Psoas muscle (tissue), 8 donors: ENCODE measurements at places on chromosomes 7 and 10. TPM values are rescaled to one million over a fixed set of nuclear protein-coding genes. Genes with fewer than 3 reads are reported as not detected.

DNA sequence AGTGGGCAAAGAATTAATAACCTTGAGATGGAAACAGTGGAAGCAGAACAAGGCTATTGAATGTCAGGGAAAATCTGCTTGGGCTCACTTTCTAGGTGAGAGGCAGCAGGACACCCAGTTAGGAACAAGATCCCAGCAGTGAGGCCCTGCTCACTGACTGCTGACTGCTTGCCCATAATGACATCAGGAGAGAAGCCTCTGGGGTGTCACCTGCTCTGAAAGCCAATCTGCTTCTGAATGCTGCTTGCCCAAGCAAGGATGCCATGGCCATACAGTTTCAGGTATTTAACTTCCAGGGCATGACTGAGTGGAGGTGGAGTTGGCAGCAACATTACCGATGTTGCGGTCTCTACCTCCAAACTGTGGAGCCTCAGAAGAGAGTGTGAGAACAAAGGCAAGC, 11.7 kb upstream of the WAPL start:
- H3K4me3 ChIP-seq, result no peak overlapping the region
- peak overlapping the region; percentile 76 for H3K27ac ChIP-seq
- peak; percentile 60 for DNase-seq
- H3K4me1 ChIP-seq, result peaks cover 24% of the 10 kb centered on the region
- H3K36me3 ChIP-seq, result no peaks in the 10 kb centered on the region

FAM180A gene
- total RNA-seq, result 1.8 TPM

DNA sequence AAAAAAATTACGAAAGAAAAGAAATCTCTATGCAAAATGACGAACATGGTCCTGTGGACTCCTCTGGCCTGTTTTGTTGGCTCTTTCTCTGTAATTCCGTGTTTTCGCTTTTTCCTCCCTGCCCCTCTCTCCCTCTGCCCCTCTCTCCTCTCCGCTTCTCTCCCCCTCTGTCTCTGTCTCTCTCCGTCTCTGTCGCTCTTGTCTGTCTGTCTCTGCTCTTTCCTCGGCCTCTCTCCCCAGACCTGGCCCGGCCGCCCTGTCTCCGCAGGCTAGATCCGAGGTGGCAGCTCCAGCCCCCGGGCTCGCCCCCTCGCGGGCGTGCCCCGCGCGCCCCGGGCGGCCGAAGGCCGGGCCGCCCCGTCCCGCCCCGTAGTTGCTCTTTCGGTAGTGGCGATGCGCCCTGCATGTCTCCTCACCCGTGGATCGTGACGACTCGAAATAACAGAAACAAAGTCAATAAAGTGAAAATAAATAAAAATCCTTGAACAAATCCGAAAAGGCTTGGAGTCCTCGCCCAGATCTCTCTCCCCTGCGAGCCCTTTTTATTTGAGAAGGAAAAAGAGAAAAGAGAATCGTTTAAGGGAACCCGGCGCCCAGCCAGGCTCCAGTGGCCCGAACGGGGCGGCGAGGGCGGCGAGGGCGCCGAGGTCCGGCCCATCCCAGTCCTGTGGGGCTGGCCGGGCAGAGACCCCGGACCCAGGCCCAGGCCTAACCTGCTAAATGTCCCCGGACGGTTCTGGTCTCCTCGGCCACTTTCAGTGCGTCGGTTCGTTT, 83.5 kb upstream of the SLF2 start:
- H3K36me3 ChIP-seq, result no peaks in the 10 kb centered on the region
- no peak for DNase-seq
- peak overlapping the region; percentile 58 for H3K4me3 ChIP-seq
- H3K27ac ChIP-seq, result no peak overlapping the region

- H3K36me3 ChIP-seq, result no peaks in the 10 kb centered on the region
- DNase-seq, result peak; percentile 37
- H3K27me3 ChIP-seq, result no peaks in the 10 kb centered on the region
- H3K4me1 ChIP-seq, result peaks cover 11% of the 10 kb centered on the region
Measured at GRCh38 chr7:5420881-5421713, 2.5 kb downstream of the TNRC18 start.

- no peak for DNase-seq
- H3K27me3 ChIP-seq, result peaks cover 31% of the 10 kb centered on the region
Measured at GRCh38 chr10:97179731-97180362, 5.9 kb downstream of the SLIT1 start.

- no peak overlapping the region for H3K4me3 ChIP-seq
- no peak overlapping the region for H3K27ac ChIP-seq
- no peaks in the 10 kb centered on the region for H3K27me3 ChIP-seq
- no peak for DNase-seq
- H3K4me1 ChIP-seq, result no peaks in the 10 kb centered on the region
Measured at GRCh38 chr10:68517188-68517587, 10.1 kb downstream of the SLC25A16 start.

DNA sequence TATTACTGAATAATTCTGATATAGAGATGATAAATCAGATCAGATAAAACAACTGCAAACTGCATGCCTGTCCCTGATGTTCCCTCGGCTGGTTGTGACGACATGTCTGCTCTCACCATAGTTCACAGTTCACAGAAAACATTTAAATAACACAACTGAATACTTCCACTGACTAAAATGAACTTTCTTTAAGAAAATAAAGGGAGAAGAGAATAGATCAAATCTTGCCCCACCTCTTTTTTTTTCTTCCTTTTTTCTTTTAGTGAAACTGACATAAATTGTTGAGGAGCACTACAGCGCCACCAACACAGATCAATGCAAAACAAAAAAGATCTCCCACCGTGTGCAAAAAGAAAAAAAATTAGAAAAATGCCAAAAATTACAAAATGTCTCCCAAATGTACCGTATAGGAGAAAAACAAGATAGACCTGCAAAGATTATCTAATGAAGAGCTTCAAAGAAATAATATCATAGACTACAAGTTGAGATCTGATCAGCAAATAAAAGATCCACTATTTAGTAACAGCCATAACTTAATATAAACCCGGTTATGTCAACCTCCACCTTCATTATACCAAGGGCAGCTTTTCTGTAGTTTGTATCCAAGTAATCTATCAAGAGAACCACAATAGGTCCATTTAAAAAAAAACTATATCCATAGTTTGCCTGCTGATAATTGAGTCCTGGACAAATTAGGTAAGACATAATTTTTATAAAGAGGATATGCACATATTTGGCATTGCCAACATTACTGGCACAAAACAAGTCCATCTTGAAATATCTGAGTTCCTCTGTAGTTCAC, 30.7 kb upstream of the EPC1 start:
- DNase-seq, result no peak
- H3K27me3 ChIP-seq, result no peaks in the 10 kb centered on the region
- H3K4me1 ChIP-seq, result peaks cover 39% of the 10 kb centered on the region
- H3K4me3 ChIP-seq, result peak overlapping the region; percentile 69
- H3K27ac ChIP-seq, result peak overlapping the region; percentile 80

- DNase-seq, result no peak
- peaks cover 67% of the 10 kb centered on the region for H3K4me1 ChIP-seq
- no peaks in the 10 kb centered on the region for H3K27me3 ChIP-seq
- peak overlapping the region; percentile 42 for H3K4me3 ChIP-seq
Measured at GRCh38 chr7:55970561-55970960, 6.2 kb downstream of the NIPSNAP2 start.

- peaks cover 9% of the 10 kb centered on the region for H3K36me3 ChIP-seq
- H3K27ac ChIP-seq, result peak overlapping the region; percentile 93
- peaks cover 72% of the 10 kb centered on the region for H3K4me1 ChIP-seq
- peak overlapping the region; percentile 17 for H3K4me3 ChIP-seq
- DNase-seq, result no peak
Measured at GRCh38 chr10:24215196-24215595, 6.3 kb downstream of the KIAA1217 start.

DNA sequence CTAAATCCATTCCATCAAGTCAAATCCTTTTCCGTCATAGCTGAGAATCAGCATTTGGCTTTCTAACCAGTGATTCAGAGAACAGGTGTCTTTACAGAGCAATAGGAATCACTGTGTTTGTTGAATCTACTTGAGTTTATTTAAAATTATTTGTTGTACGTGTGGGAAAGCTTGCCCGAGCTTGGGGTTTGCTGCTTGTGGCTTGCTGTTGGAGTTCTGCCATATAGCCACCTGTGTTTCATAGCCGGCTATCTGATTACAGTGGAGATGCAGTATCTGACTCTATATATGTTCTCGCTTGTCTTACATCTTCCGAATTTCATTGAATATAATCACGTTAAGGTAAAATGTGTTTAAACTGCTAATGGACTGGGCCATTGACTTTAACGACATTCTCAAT, 274.3 kb upstream of the MKI67 start:
- H3K4me1 ChIP-seq, result peaks cover 8% of the 10 kb centered on the region
- no peak overlapping the region for H3K4me3 ChIP-seq
- DNase-seq, result no peak
- H3K27me3 ChIP-seq, result no peaks in the 10 kb centered on the region
- no peak overlapping the region for H3K27ac ChIP-seq

YAE1 gene
- 15.1 TPM for total RNA-seq

DNA sequence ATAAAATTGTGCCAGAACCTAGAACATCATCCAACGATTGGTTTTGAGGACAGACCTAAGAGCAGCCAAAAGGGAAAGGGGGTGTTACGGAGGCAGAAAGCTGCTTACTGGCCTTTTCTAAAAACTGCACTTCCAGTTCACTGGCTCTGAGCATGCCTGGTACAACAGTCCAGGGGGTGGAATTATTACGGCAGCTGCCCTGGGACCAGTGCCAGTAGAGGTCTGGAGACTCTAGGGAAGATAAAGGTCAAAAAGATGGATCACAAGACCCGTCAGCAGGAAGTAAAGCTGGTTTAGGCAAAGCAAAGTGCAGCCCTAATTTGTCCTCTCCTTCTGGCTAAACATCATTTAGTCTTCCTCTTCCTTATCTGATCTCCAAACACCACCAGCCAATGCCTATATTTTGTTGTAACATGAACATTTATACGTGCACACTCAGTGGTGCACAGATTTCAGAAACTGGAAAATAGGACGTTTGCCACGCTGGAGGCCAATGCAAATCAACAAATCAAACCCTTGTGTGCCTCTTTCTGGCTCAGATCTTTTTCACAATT, 216.4 kb upstream of the DPP6 start:
- no peak for DNase-seq
- no peak overlapping the region for H3K27ac ChIP-seq
- no peaks in the 10 kb centered on the region for H3K4me1 ChIP-seq
- H3K4me3 ChIP-seq, result no peak overlapping the region
